ENCODE measurements at places on chromosomes 11 and 22.

- DNase-seq, result no peak
Measured at GRCh38 chr11:66465373-66466224, 1.1 kb upstream of the PELI3 start.

DNA sequence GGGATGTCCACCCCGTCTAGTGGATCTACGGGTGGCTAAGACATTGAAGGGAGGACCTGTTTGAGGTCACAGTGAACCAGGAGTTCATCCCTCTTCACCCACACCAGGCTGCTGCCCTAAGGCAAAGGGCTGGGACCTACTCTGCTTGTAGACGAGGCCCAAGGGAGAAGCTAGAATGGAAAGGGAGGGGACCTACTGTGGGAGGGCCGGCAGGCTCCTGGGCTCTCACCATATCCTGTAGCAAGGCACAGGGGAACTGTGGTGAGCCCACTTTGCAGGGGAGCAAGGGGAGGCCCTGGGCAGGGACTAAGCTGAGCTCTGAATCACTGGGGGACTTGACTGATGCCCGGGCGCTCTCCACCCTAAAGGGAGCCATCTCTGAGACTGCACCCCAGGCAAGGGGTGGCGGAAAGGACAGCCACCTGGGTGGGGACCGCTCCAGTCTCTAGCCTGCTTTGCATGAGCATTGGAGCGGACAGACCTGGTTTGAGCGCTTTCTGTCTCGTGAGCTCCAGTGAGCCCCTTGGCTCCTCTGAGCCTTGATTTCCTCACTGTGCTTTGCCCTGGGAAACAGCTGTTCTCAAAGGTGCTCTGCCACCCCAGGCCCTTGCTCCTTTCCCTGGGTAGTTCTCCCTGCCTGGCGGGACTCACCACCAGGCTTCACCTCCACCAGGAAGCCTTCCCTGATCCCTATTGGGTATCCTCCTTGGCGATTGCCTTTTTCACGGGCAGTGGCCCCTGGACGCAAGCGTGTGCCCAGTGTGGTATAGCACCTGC is 24.2 kb downstream of the PARVG start:
- DNase-seq, result no peak

GRCh38 chr11:134800826-134801225 is 388.8 kb upstream of the B3GAT1 start:
- DNase-seq, result no peak

DNA sequence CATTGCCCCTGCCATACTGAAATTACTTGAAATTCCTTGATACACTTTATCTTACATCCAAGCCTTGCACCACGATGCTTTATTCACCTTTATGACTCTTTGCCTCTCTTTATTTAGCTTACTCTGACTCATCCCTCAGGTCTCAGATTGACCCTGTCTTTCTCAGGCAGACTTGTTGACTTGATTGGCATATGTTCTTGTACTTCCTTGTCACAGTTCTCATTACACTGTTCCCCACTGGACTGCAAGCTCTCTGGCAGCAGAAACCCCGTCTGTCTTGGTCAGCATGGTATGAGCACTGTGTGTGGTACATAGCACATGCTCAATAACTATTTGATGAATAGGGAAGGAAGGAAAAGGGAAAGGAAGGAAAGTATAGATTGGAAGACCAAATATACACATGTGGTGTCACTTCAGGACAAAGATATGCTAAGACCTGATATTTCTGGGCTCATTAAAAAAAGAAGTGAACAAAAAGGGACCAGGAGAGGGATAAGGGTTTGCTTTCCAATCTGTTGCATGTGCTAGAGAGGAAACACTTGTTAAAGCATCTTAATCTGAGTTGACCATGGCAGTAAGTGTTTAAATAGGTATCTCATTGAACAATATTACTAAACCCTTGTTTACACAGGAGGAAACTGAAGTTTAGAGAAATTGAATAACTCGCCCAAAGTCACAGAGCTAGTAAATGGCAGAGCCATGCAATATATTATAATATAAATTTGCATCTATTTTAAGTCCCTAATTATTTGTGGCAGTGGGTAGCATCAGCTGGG is 7.2 kb downstream of the LYVE1 start:
- no peak for DNase-seq

DNA sequence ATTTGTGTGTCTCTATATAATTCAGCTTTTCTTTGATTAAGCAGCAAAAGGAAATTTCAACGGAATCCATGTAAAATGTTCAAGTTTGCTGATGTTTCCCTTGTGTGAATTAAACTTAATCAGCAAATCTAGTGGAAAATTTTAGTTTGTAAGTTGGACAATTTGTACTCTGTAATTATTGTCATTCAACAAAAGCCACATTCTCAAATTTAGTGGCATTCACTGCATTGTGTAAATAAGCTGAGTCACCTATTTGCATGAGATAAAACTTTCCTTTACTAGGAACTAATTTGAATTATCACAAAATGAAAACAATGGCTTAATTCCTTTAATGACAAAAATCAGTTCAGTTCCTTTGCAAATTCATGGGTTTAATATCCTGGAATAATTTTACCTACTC is 784.2 kb upstream of the CCDC179 start:
- DNase-seq, result no peak

DNA sequence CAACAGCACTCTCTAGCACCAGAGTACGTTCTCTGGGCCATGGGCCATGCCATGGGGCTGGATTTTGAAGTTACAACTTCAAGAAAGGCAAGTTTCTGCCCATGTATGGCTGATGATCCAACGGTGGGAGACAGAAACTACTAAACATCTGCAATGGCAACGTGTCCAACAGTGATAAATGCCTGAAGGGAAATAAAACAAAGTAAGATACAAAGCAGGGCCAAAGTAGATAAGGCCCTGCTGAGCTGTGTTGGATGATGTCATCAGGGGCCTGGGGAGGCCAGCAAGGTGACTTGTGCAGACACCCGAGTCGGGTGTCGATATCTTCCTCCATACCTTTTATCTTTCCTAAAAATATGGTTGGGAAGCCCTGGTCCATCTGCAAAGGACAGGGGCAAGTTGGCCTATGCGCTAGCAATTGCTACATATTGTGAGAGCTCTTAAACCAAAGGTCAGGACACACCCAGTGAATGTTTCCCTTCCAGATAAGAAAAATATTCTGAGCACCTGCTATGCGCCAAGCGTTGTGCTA is 487.2 kb downstream of the MN1 start:
- DNase-seq, result no peak

DNA sequence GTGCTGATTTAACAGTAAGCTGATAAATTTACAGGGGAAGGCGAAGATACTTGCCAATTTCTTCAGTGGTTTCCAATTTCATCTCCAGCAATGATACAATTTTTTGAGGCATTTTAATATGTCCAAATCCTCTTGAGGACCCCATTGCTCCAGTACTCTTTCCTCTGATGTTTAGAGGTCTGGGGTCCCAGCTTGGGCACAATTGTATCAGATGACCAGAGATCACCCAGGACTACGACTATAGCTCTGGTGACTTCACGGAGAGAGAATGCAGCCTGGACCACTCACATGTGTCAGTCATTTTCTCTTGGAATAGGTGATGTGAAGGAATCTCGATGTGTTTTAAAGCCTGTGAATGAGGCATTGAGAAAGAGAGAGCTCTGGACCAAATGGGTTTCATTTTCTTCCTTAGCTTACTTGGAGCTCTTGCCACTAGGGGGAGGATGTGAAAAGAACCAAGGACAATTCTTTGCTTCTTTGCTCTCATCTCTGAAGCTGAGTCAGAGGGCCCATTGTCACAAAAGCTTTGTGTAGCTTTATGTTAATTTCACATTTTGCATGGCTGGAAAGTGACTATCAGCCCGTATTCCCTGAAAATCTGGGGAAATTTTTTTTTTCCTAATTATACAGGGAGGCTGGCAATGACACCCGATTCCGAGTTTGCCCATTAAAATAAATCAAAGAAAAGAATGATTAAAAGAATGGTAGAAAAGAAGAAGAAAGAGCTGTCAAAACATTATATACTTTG is 6.7 kb upstream of the CCDC90B start:
- DNase-seq, result no peak

DNA sequence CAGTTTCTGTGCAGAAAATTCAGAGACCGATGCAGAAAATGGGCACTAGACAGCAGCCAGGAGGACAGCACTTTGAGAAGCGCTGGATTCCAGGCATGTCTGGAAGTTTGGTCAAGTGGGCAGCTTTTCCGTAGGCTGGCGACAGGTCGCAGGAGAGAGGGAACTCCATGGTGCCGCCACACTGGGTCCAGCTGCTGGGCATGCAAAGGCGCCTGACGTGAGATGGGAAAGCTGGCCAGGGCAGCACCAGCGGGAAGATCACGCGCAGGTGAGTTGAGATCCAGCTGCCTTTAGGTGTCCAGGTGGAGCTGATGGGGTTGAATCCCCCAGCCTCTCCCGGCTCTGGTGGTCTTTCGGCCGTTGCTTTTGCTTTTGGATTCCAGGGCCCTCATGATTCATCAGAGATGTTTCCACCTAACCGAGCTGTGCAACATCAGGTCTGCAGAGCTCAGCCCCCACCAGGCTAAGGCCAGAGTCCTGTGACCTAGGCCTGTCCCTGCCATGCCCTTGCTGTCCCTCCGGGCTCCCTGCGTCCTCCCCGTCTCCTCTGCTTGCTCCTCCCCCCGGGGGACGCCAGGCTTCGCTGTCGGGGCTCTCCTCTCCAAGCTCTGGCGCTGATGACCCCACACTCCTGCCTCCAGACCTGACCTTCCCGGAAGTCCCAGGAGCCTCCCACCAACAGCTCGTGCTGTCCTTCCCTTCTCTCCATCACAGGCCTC is 1001.7 kb downstream of the BRD1 start:
- DNase-seq, result no peak

DNA sequence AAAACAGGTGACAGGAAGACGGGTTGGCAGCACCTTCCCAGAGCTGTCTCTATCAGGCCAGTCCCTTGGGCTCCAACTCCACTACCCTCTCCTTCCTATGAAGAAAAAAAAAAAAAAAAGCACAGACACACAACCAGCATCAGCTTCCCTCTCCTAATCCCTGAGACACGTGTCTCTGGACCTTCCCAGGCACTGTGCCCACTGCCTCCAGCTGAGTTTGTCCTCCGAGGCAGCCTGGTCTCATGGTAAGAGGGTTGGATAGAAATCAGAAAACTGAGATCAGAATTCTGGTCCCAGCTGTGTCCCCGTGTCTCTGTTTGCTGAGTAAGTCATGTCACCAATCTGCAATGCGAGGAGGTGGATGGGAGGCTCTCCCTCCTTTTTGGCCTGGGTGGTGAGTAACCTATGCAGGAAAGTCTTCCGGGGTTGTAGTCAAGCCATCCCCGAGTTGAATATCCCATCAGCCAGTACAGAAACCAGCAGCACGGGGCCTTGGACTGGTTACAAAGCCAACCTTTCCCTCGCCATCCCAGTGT is 193.7 kb upstream of the TBCEL start:
- no peak for DNase-seq

DNA sequence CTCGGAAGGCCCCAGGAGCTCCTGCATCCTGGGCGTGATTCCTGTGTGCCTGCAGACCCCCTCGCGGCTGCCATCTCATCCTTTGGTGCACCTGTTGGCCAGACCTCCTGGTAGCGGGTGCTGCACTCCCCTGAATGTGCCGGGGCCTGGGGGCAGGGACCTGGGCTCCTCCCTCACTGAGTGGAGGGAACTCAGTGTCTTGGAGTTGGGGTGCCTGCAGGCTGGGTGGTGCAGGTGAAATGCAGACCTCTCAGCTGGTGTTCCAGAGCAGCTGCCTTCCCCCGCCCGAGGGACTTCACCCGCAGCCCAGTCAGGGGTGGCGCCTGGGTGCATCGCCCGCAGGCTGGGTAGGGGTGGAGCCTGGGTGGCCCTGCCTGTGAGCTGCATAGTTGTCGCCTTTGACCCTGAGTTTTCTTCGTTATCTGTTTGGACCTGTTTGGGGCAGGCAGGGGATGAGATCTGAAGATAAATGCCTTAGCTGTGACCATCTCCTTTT is 31.4 kb downstream of the LRP5 start:
- DNase-seq, result no peak

DNA sequence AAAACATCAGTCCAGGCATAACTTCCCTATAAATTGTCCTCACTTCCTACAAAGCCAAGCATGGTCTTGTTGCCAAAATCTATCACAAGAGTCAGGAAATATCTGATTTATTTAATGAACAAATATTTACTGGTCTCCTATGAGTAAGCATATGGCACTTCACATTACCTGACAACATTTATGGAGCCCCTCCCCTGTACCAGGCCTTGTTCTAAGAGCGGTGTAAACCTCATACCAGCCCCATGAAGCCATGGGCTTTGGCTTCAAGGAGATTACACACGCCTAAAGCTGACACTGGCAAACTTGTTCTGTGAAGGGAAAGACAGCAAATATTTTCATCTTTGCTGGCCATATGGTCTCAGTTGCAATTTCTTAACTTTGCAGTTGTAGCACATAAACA is 43.0 kb upstream of the EIF3D start:
- DNase-seq, result no peak

GRCh38 chr11:104823657-104824056 is 74.6 kb downstream of the CASP12 start:
- DNase-seq, result no peak

GRCh38 chr11:44759743-44760476 is 33.1 kb downstream of the TSPAN18 start:
- no peak for DNase-seq

DNA sequence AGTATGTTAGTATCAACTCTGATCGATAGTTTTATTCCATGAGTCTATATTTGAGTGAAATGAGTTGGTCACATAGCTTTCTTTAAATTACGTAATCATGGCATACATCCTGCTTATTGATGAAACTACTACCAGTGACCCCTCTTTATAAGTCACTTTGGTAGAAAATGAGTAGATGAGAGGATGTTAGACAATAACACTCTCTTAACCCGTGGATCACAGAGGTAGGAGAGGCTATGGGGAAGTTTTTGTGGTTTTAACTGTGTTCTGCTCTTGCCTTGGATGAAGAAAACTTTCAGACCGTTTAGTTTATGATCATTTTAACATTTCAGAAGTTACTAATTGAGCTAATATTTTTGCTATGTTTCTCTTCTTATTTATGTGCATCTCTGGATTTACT is 34.0 kb downstream of the TBCEL start:
- DNase-seq, result no peak

GRCh38 chr22:37082251-37082873 is 27.2 kb downstream of the TMPRSS6 start:
- no peak for DNase-seq

- DNase-seq, result no peak
Measured at GRCh38 chr11:355581-356458, 13.5 kb upstream of the B4GALNT4 start.

DNA sequence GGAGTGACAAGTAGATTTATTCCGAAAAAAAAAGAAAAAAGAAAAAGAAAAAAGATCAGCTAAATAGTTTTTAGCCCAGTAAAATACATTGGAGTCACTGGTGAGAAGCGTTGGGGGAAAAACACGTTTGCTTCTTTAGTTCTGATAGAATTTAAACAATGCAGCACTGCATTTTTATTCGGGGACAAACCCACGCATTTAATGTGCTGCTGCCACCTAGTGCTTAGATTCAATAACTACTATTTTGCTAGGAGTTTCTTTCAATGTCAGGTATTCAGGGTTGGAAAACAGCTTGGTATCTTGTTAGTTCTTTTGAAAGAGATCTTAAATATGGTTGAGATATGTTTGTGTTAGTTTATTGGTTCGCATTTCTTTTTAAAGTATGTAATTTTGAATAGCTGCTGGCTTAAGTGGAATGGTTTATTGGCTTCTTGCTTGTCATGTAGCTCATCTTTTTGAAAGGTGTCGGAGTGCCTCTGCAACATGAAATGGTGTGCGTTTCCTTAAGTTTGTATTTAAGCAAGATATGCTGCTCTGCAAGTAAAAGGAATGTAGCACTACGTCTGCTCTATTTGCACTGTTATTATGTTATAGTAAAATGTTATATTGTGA is 41.9 kb downstream of the SVIP start:
- no peak for DNase-seq
